ENCODE measurements at places on chromosomes 2 and 18.

DNA sequence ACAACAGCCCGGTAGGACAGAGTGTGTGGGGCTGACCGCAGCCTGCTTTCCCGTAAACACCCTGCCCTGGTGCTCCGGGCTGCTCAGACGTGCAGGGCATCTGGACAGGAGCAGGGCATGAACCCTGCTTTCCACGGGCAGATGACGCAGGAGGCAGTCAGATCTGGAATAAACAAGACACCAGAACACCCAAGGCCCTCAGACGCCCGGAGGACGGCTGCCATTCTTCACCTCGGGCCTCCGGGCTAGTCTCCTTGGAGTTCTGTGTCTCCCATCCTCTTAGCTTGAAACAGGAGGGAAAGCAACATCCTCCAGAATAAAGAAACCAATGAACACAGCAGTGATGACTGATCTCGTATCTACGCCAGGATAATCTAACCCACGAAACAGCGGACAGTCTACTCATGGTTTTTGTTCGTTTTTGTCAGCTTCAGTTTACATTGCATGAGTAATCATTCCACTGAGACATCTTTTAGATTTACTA lies 7.3 kb downstream of the PXDN start:
- peak; percentile 92 for DNase-seq

- no peak for DNase-seq
Observed at GRCh38 chr2:200406379-200406778, 99.9 kb downstream of the SPATS2L start.

DNA sequence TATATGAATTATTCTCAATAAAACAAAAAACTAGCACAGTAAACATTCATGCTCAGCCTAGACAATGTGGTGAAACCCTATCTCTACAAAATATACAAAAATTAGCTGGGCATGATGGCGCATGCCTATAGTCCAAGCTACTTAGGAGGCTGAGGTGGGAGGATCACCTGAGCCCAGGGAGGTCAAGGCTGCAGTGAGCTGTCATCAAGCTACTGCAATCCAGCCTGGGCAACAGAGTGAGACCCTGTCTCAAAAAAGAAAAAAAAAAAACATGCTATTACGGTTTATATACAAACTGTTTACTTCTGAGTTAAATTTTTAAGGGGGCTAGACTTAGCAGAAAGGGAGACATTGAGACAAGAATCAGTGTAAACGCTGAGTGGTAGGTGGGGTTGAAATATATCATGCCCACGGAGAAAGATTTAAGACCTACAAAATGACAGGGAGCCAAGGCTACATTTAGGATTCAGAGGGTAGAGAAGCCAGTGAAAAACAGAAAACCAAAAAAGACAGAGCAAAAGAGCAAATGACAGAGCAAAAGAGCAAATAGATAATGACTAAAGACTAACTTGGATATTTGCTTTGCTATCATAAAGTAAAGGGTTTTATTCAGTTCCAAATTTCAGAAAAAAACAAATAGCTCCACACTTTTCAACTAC lies 7.5 kb downstream of the TTC32 start:
- DNase-seq, result no peak

DNA sequence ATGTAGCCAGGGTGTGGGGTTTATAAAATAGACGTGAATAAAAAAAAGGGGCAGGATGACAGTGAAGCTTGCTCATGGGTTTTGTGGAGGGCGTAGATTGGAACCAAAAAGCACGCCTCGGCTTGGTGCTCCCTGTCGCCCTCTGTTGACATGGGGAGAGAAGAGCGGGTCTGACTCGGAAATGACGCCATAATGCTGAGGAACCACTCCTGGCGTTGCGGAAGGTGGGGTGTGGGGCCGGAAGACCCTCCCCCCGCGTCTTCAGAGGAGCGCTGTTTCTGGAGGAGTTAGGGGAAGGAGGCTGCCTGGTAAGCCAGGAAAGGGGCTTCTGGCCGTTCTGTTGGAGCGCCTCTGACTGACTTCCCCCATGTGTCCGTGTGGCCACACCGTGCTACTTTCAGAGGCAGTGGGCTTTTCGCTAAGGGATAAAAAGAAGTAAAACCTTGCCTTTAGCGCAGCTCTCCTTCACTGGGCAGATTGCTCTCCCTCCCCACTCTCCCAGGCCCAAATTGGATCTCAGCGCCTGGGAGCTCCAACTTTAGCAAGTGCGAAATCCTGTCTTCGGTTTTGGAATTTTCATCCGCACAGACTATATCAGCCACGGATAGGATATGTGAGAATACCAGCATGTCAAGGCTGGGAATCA lies 42.8 kb downstream of the PLEKHA3 start:
- peak; percentile 84 for DNase-seq

- peak; percentile 64 for DNase-seq
Observed at GRCh38 chr2:23760736-23761135, 166.2 kb downstream of the ATAD2B start.

GRCh38 chr2:42252464-42252863 lies 83.3 kb downstream of the EML4 start:
- no peak for DNase-seq

DNA sequence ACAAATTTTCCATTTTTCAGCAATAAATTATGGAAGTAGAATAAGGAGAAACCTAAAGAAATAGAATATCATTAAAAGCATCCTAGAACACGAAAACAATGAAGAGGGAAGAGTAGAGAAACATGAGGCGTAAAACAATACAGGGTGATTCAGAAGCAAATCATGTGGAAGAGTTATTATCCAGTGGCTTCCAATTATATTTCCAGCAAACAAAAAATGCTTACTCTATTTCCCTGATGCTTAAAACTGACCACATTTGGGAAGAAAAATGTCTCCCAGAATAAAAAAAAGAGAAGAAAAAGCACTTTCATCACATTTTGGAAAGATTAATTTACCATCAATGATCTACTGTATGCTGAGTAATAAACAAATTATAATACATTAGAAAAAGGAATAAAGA lies 192.6 kb downstream of the CD226 start:
- DNase-seq, result peak; percentile 10

DNA sequence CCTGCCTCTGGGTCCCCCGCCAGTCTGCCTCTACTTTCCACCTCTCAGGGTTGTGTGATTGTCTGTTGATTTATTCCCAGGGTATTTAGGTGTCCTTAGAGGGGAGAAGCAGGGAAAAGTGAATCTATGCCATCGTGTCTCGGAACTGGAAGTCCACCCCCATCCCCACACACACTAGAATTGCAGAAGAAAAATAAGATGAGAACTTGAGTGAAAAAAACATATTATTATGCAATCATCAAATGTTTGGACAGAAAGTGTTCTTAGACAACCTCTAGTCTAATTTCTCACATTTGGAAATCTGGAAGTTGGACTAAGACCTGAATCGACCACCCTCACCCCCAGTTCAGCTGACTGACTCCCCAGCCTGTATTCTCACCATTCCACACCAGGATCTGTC lies 14.1 kb upstream of the CASP8 start:
- no peak for DNase-seq

- peak; percentile 28 for DNase-seq
Observed at GRCh38 chr2:113977660-113978523, 88.0 kb downstream of the ACTR3 start.

DNA sequence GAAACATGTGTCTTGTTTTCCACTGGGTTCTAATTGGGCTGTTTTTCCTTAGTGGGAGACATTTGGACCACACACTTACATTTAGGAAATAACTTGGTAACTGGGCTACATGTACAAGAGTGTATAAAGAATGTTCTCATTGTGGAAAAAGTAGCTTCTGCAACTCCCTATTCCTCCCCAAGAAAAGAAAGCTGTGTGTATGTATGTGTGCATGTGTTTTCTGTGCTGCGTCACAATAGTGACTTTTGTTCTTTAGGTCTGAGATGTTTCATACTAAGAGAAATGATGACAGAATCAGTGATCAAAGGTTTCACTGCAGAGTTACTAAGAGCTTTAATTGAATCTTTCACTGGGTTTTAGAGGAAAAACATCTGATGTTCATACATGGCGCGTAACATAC lies 82.7 kb downstream of the TANC1 start:
- no peak for DNase-seq

GRCh38 chr2:154556607-154557006 lies 141.9 kb upstream of the KCNJ3 start:
- no peak for DNase-seq

- DNase-seq, result peak; percentile 3
Observed at GRCh38 chr2:177728920-177729319, 336.3 kb downstream of the AGPS start.

DNA sequence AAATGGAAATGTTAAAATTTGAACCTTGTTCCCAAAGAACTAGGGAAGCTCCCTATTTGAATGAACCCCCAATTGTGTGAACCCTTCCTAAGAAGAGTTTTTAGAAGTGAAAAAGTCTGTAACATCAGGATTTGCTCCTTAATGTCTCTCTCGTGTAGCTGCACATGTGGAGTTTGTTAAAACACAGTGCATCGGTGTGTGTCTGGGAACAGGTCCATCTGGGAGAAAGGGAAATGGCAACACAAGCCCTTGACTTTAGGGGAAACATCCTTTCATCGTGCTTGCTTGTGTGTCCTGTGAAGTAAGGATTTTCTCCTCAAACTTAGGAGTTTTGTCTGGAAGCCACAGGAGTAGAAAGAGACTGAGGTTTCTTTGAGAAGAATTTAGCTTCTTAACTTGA lies 203.9 kb downstream of the PRKCE start:
- peak; percentile 54 for DNase-seq

DNA sequence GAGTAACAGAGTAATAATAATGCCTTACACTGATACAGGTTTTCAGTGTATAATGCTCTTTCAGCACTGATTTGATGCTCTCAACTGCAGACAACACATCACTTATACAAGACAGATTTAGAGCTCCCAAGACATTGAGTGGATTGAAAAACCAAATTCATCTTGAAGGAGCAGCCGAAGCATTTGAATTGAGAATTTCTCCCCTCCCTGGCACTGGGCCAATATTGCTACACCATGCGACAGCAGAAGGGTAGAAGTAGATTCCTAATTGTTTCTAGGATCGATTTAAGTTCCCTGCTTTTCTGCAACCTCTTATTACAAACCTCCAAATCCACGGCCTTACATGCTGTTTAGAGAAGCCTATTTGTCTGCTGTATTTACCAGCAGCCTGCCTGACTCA lies 15.5 kb downstream of the CENPA start:
- DNase-seq, result no peak

DNA sequence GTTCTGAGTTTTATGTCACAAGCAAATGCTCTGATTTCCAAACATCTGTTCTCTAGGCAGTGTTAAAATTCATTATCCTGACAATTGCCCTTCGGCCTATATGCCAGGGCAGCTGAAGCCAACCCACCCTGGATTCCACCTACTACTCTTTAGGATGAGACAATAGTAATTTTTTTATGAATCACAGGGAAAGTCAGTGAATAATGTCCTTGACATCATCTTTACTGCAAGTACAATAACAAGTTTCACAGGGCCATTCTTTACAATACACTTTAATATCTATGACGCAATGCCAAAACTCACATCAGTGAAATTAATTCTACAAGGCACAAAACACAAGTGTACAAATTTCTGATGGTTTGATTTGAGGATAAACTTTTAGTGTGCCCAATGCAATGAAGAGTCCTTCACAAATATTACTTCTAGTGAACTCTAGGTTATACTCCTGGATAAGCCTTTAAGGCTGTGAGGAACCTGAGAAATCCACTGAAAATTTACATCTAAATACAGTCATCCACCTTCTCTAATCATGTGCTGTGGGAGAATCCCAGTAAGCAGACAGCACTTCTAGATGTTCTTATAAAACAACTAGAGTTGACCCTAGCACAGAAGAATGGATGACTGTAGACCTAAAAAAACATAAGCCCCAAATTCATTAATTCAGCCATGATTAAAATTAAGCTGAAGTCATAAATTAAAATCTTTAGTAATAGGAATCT lies 77.3 kb upstream of the CTLA4 start:
- DNase-seq, result no peak

DNA sequence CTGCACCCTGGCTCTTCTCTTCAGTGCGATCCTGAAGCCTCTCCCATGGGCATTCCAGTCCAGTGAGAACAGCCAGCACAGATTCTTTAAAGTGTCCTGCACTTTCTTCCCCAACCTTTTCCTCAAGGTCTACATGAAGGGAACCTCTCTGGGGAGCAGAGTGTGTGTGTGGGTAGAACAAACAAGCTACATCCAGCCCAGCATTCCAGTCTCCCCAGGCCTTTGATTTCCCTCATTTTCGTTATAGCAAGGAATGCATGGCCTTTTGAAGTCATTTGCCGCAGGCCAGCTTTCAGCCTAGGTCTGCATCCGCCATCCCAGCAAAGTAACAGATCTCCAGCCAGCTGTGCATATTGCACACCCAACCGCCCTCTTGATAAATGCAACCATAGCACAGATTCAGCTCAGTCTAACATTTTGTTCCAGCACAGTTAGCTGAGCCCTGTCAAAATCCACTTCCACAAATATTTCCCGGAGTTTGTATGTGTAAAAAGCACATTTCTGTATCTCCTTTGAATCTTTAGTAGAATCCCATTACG lies 44.6 kb downstream of the CD8B2 start:
- no peak for DNase-seq

- no peak for DNase-seq
Observed at GRCh38 chr2:166282154-166282553, 93.6 kb downstream of the SCN9A start.

DNA sequence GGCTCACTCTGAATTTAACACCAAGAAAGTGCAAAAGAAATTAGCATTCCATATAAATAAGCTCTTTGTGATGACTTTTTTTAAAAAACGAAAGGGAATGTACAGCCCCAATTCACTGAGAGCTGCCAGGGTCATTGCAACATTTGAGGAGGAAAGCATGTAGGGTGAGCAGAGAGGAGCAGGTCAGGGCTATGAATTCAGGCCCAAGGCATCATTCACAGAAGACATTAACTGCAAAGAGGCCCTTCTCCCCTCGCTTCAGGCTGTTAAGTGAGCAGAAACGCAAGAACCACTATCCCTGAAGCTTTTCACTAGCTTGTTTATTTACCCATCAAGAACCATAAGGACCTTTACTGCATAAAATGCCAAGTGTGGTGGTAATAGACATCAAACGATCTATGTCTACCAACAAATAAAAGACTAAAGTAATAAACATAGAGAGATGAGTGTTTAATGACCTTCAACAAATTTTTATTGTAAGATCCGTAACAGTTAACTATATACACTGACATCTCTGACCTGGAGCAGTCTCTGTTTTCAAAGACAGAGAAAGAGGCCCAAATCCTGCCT lies 333.1 kb upstream of the HNRNPA3 start:
- no peak for DNase-seq

Measured in fibroblast of upper back skin (primary cell).